ENCODE measurements at places on chromosomes 7 and 10.

DNA sequence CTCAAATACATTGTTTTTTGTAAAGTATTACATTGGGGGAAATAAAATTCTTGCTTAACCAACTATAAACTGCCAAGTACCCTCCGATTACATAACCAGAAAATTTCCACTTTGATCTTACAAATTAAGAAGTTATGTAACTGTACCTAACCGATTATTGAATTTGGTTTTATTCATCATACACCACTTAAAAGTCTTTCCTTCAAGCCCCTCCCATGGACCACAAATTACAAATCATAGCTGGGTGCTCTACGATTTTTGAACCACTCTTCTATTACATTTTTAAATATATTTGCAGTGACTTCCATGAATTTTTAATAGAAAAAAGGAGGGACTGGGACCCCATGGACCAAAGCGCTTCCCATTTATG is 630 bp downstream of the ZNF680 start:
- ATAC-seq: no peak

DNA sequence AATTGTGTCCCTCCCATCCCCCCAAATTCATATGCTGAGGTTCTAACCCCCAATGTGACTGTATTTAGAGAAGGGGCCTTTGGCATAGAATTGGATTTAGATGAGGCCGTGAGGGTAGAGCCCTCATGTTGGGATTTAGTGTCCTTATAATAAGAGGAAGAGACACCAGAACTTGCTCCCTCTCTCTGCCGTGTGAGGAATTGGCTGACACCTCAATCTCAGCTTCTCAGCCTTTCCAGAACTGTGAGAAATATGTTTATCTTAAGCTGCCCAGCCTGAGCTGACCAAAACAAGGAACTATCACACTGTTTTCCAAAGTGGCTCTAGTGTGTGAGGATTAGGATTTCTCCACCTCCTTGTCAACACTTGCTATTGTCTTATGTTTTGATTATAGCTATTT is 400.0 kb upstream of the FZD8 start:
- no peak for ATAC-seq

GRCh38 chr10:90571481-90572258 is 286.2 kb downstream of the HTR7 start:
- ATAC-seq: no peak

GRCh38 chr7:117791877-117792780 is 81.1 kb downstream of the CTTNBP2 start:
- ATAC-seq: no peak

DNA sequence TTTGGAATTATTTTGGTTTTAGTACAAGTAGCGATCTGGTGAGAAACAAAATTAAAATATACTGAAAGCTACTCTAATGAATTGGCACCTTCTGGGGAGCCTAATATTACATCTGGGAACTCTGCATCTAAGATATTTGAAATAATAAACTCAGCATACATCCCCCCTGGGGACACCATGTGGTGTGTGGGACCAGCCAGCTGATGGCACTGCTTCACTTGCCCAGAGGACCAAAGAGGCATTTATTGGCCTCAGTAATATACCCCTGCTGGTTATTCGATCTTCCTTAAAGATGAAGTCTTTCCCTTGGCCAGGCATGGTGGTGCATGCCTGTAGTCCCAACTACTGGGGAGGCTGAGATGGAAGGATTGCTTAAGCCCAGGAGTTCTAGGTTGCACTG is 195.1 kb upstream of the AUTS2 start:
- ATAC-seq: no peak

GRCh38 chr7:31475368-31475767 is 38.5 kb upstream of the ITPRID1 start:
- ATAC-seq: no peak

DNA sequence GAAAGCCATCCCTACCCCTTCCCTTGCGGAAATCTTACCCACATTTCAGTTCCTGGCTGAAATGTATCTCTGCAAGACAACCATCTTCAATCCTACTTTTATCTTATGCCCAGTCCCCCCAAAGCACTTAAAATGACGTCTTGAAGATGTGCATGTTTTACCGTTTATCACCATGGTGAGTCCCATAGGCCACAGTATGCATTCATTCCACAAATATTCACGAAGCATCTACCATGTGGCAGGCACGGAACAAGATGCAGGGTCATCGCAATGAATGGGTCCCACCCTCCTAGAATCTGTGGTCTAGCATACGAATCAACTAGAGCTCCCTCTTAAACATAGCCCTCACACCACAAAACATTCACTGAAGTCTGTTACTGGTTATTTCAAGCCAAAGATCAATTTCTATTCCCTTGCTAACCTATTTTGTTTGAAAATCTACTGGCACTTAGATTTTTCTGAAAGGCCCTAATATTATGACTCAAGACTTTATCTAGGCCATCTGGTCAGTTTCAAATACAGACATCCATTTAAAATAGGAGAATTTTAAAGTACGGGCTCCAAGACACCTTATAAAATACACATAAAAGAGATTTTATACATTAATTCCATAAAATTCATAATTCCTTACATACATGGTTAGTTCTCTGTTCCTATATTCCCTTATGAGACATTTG is 99.4 kb downstream of the PARD3 start:
- no peak for ATAC-seq

GRCh38 chr7:71868797-71869196 is 543.3 kb downstream of the CALN1 start:
- no peak for ATAC-seq

DNA sequence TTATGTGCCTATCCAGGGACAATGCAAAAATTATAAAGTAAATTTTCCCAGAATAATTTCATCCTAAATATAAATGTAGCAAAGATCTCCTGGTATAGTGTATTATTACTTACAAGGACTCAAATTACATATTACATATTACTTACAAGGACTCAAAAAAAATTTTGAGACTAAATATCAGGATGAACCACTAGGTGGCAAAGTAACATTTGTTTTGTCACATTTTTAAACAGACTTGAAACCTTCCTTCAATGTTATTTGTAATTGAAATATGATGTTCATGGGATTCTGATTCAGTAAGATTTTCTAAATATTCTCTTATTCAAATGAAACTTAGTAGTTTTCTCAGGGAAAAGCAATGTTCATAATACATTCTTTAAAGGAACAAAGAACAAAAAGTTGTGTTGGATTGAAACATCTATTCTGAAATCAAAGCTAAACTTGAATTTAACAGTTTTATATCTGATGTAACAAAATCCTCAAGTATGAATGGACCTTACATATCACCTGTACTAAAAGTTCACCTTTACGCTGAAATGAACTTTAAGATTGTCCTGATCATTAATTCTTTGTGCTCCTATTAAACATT is 74.3 kb upstream of the GNAI1 start:
- ATAC-seq: no peak

- no peak for ATAC-seq
These were observed 67.8 kb upstream of the AKR1E2 start for GRCh38 chr10:4758256-4758655.

DNA sequence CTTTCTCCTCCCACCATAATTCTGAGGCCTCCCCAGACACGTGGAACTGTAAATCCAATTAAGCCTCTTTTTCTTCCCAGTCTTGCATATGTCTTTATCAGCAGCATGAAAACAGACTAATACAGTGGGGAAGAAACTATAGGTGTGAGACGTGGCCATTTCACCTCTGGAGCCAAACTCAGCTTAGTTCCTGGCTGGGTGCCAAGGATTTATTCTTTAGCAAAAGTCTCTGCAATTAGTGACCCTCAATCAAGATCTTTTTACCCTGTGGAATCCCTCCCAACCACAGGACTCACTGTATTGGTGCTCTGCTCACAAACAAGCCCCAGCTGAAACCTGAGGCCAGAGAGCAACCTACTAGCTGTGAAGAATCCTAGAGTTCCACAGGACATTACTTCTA is 28.1 kb upstream of the SFTPD start:
- ATAC-seq: no peak

GRCh38 chr10:13453896-13454295 is 74.9 kb downstream of the BEND7 start:
- peak; percentile 30 for ATAC-seq

GRCh38 chr10:27143686-27144085 is 10.5 kb downstream of the YME1L1 start:
- no peak for ATAC-seq

- peak; percentile 20 for ATAC-seq
These were observed 90.3 kb downstream of the INPP5A start for GRCh38 chr10:132627666-132628531.

- no peak for ATAC-seq
These were observed 18.0 kb downstream of the ELMO1 start for GRCh38 chr7:37430640-37431039.

- no peak for ATAC-seq
These were observed 117.9 kb downstream of the SLIT1 start for GRCh38 chr10:97067716-97068391.

GRCh38 chr10:121098211-121098610 is 247.0 kb downstream of the WDR11 start:
- ATAC-seq: no peak

- ATAC-seq: no peak
These were observed 139.4 kb downstream of the EPC1 start for GRCh38 chr10:32207544-32207943.

GRCh38 chr7:50866343-50867033 is 83.8 kb upstream of the GRB10 start:
- no peak for ATAC-seq

DNA sequence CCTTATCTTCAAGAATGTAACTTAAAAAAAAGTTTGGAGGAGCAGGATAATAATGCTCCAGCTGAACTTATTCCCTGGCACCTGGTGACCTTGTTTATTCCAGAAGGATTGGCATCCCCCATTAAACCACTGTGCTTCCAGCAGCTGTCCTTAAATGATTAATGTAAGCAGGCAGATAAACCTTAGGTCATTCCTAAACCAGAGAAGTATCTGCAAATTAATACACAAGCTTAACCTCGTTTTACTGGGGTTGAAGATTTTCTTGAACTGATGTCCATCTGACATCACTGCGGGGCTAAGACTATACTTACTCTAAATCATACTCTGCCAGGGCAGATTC is 116.1 kb upstream of the PALS2 start:
- no peak for ATAC-seq

DNA sequence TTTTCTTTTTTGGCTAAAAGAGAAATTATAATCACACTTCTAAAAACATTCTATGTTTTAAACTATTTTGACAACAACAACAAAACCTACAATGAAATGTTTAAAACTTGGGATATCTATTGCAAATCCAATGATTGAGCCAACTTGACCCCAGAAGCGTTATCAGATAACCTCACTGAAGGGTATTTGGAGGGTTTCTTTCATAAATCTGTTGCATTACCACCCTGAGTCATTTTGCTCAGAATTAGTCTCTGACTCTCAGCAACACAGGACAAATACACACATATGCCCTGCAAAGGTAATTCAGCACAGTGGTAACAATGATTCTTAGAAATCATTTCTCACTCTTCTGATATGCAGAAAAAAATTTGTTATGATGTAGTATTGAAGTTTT is 2.3 kb upstream of the COL1A2 start:
- ATAC-seq: no peak

DNA sequence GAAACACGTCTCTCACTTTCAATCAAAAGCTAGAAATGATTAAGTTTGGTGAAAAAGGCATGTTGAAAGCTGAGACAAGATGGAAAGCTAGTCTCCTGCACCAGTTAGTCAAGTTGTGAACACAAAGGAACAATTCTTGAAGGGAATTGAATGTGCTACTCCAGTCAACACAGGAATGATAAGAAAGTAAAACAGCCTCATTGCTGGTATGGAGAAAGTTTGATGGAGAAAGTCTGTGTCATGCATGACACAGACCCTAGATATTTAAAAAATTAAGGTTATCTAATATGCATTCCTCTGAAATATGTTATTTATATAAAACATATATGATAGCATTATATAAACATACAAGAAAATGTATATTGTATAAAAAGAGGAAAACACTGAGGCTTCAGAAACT is 699.4 kb upstream of the FZD8 start:
- no peak for ATAC-seq

DNA sequence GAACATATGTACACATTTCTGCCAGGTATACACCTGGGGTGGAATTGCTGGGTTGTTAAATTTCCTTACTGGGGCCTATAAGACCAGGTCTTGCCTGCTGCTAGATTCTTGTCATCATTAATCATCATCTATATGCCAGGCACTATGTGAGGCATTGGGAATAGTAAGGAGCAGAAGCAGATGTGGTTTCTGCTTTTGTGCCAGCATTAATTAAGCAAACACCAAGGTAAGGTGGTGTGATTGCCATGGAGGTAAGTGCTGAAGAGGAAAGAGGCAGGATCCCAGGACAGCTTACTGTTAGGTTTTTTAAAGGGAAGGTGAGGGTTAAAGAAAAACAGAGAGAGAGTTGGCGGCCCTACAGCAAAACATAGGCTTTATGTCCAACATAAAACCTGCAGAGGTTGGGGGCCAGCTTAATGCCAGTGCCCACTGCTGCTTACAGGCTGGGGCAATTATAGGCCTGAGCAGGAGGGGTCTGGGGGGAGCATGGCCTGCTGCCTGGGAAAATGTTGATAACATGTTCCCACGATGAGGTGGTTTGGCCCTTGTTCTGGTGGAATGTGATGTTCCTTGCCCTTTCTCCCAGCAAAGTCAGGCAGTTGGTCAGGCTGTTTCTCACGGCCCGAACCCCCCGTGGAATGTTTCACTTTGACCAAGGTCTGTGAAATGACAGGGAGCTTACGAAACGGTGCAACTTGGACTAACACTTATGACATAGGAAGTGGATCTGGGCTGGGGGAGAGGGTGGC is 93.9 kb downstream of the RBM20 start:
- no peak for ATAC-seq

DNA sequence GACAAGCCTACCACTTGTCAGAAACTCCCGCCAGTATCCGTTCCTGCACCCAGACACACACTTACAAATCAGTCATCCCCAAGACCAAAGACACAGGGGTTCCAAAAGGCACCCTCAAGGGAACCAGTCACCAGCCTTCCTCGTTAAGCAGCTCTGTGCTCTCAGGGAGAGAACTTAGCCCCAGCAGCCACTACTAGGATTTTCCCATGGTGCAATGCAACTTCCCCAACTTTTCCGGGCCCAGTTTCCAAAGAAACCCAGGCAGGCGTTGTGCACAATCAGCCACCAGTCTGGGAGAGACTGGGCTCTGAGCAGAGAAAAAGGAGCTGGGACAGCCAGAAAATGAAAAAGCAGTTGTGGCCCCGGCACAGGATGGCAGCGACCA is 1.2 kb downstream of the DLG5 start:
- no peak for ATAC-seq

DNA sequence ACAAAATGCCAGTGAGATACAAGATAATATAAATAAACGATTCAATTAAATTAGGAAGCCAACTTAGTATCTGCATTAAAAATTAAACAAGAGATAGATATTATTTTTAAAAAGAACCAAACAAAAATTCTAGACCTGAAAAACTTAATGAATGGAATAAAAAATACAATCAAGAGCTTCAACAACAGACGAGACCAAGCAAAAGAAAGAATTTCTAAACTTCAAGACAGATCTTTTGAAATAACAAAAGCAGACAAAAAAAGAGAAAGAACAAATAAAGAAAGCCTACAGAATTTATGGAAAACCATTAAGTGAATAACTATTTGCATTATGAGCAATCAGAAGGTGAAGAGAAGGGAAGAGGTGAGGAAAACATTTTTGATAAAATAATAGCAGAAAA is 555.2 kb downstream of the GRID1 start:
- ATAC-seq: no peak
